ENCODE measurements at places on chromosomes 1 and 21.

- DNase-seq = no peak
Observed at GRCh38 chr1:63407002-63407401, 39.6 kb downstream of the ALG6 start.

- no peak for DNase-seq
Observed at GRCh38 chr1:226420328-226420727, 12.4 kb upstream of the PARP1 start.

- DNase-seq = no peak
Observed at GRCh38 chr1:153957744-153958110, 685 bp downstream of the CRTC2 start.

DNA sequence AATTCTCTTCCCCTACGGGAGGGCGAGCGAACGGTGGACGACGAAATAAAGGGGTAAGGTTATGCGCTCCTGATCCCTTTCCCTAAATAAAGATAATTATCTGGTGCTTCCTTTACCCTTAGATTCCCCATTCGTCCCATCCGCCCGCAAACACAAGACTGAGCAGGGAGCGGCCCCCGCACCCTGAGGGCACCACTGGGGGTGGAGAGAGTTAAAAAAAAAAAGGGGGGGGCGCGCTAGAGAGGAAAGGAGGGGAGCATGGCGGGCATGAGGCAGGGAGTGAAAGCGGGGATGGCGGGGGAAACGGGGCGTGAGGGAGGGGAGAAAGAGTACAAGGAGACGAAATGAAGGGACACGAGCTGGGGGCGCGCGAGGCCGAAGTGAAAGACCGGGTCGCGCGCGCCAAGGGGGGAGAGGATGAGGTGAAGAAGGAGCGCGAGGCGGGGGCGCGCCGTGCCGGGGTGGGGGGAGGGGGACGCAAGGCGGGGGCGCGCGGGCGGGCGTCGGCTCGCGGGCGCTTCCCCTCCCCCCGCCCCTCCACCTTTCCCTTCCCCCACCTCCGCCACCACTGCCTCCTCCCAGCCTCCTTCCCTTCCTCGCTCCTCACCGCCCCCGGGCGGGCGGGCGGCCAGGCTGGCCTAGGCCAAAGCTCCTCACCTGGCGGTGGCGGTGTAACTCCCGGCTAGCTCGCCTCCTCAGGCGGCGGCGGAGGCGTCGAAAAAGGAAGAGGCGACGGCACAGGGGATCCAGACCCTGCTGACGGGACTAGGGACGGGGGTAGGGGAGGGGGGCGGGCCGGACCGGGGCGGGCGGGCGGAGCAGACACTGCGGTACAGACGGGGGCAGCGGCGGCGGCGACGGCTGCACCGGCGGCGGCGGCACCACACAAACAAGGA, 448 bp downstream of the GATAD2B start:
- no peak for DNase-seq

- DNase-seq = no peak
Observed at GRCh38 chr1:219708919-219709543, 96.1 kb upstream of the ZC3H11B start.

All from activated T-cell treated with anti-CD3 and anti-CD28 coated beads for 48 hours (primary cell).